ENCODE measurements at places on chromosomes 16 and 17.

DNA sequence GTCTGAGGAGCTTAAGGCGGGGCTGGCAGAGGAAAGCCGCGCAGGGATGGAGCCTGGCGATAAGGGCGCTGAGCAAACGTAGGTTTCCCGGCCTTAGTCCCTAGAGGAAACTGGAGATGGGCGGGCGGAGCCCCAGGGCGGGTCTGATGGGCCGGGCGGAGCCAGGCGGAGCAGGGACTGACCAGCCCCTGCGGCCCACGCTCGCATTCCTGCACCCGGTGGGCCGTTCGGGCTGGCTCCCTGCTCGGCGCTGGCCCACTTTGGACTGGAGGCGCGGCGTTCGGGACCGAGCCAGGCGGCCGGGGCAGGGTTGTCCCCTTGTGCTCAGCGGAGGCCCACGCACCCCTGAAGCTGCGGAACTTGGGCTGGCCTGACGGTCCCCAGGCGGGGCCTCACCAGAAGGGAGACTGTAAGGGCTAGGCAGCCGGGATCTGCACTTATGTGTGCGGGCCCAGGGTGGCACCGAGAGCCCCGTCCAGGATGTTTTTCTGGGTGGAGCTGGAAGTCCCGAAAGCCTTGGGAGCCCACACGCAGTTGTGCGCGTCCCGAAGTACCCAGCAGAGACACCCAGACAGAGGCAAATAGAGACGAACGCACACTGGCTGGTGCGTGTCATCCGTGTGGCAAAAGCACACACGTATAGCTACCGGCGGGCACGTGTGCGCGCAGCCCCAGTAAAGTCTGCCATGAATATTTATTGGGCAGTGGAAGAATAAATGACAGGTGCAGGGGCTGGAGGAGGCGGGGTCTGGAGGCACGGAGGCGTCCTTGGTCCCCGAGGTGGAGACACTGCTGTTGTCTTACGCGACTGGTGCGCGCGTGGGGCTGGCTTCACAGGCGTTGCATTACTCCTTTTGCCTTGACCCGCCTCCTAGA is 1.4 kb downstream of the PYDC1 start:
- DNase-seq: peak; percentile 66

- DNase-seq: no peak
Observed at GRCh38 chr17:70825321-70826125, 656.2 kb downstream of the KCNJ2 start.

GRCh38 chr16:84278968-84279367 is 15.7 kb upstream of the WFDC1 start:
- no peak for DNase-seq

DNA sequence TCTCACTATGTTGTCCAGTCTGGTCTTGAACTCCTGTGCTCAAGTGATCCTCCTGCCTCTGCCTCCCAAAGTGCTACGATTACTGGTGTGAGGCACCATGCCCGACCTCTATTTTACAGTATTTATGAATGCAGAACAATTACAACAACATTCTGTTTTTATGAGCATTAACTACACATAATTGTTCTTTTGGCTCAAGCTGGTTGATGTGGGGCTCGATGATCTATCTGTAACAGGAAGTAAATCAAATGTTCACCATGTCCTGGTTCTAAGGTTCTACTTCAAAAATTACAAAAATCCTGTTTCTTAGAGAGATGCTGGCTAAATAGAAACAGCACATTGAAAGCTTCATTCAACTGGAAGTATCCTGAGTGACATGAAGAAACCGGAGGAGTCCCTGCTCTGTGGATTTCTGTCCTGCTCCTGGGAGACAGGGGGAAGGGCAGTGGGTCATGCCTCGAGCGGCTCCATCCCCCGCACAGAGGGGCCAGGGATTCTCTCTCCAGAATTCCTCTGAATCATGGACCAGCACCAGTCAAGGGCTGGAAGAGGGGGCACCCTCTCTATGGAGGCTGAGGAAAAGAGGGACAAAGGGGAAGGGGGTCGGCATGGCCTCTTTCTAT is 31.5 kb downstream of the FA2H start:
- DNase-seq: no peak

DNA sequence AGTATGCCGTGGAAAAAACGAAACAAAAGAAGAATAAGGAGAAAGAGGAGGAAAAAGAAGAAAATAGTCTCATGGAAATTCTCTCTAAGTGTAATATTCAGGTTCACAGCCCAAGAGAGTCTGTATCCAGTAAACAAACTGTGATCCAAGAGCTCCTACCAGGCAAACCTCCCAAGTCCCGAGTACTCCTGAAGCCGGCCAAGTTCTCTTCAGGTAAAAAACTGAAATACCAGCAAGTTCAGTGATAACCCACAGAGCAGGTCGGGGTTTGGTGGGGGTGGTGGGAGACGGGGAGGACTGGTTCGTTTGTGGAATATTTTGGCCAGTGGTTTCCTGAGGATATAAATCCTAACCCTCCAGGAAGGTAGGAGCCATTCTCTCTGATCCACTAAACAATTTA is 8.5 kb upstream of the TVP23B start:
- DNase-seq: no peak

DNA sequence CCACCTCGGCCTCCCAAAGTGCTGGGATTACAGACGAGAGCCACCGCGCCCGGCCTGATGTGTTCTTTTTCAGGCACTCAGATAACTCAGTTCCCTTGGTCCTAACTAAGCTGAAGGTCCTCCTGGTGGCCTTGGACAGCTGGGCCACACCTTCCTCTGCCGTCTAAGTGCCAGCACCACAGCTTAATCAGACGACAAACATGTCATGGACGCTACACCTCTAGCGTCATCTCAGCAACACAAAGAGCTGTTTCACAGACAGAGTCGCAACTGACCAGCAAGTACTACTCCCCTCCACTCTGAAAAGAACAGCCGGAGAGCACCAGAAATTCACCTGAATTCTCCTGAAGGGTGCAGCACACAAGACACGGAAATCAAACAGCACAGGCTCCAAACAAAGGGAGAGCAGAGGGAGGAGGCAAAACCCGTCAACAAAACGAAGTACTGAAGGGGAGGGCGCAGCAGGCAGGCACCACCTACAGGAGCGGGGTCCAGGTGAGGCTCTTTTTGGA is 4.4 kb downstream of the TRAP1 start:
- no peak for DNase-seq

GRCh38 chr16:30875871-30876801 is 17.7 kb downstream of the BCL7C start:
- DNase-seq: peak; percentile 73

DNA sequence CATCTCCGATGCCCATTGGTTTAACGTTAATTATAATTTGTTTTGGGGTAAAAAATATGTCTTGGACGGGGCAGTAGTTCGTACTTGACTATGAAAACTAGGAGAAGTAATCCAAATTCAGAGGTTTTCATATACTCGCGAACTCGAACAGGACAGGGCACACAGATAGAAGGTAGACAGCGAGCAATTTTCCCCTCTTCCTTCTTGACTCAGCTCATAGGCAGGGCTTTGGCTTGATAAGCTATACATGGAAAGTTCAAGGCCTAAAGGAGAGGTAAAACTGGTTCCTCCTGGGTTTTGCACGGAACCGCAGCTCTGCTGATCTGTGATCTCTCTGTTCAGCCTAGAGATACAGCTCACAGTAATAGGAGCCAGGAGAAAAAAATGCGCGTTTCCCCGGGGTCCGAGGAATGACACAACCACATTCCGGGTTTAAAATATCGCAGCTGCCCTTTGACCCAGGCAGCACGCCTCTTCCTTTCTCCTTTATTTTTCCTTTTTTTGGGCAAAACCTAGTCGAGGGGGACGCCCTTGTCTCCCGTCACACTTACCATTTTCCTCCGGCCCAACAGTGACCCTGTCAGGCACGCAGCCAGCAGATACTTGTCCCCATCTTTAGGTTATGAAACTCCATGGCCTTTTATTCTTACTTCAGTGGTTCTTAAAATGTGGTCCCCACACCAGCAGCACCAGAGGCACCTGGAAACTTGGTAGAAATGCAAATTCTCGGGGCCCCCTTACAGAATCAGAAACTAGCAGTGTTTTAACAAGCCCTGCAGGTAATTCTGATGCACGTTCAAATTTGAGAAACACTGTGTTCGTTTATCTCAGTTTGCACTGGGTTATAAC is 1.7 kb upstream of the LASP1 start:
- no peak for DNase-seq

DNA sequence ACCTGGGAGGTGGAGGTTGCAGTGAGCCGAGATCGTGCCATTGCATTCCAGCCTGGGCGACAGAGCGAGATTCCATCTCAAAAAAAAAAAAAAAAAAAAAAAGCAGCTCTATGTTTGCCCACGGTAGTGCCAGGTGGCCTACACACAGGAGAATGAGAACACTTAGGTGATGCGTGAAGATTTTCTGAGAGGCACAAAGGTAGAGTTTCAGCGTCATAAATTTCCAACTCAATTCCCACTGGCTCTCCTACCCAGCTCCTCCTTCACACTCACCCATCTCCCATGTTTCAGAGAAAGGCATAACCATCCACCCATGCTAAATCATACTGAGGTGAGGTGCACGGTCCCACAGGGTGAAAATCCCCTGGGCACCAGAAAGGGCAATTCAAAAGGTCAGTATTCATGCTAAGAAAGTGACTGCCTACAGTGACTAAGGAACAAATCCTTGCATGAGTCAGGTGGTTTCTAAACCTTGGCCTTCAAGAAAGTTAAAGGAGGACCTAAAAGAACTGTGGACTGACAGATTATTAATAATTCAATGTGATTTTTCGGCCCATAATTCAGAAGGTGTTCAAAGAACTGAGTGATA is 4.8 kb downstream of the DCAKD start:
- DNase-seq: no peak

- DNase-seq: no peak
Observed at GRCh38 chr16:28310796-28311195, 18.5 kb downstream of the SBK1 start.

GRCh38 chr16:54633943-54634362 is 296.7 kb upstream of the IRX5 start:
- no peak for DNase-seq

All from activated effector memory CD4-positive, alpha-beta T cell treated with anti-CD3 and anti-CD28 coated beads, Interleukin-2, amount 50 U/mL, for 16 hours (primary cell).